ENCODE measurements at places on chromosomes 16 and 17.

GRCh38 chr17:16314189-16314588 lies 39.1 kb downstream of the CENPV start:
- DNase-seq, result no peak

GRCh38 chr17:39527220-39527813 lies 66.0 kb downstream of the CDK12 start:
- DNase-seq, result no peak

DNA sequence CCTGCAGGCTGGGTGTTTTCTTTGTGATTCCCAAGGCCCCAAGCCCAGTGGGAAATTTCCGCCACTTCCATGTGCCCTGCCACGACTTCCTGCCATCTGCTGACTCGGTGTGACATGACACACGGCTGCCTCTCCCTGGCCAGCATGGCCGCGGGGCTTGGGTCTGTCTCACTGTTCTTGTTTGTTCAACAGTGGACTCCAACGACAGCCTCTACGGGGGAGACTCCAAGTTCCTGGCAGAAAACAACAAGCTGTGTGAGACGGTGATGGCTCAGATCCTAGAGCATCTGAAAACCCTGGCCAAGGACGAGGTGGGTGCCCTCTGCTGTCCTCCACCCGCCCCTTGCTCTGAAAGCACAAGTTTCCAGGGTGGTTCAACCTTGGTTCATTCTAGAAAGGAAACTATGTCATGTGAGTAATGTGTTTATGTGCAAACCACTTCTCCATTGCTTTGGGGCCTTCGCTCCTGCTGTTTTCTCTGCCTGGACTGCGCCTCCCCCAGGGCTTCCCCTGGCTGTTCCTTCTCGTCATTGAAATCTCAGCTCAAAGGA lies 26.8 kb downstream of the KNOP1 start:
- DNase-seq, result no peak

GRCh38 chr17:57417956-57418355 lies 161.6 kb downstream of the MSI2 start:
- DNase-seq, result no peak

DNA sequence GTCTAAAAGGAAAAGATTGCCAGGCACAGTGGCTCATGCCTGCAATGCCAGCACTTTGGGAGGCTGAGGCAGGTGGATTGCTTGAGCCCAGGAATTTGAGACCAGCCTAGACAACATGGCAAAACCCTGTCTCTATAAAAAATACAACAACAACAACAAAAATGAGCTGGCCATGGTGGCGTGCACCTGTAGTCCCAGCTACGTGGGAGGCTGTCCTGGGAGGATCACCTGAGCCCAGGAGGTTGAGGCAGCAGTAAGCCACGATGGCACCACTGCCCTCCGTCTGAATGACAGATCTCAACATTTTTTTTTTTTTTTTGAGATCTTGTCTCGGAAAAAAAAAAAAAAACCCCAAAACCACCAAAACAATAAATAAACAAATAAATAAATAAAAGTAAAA lies 28.1 kb upstream of the ATP2A3 start:
- no peak for DNase-seq

- DNase-seq, result no peak
These were observed 667 bp downstream of the EFCAB13 start for GRCh38 chr17:47324224-47325020.

DNA sequence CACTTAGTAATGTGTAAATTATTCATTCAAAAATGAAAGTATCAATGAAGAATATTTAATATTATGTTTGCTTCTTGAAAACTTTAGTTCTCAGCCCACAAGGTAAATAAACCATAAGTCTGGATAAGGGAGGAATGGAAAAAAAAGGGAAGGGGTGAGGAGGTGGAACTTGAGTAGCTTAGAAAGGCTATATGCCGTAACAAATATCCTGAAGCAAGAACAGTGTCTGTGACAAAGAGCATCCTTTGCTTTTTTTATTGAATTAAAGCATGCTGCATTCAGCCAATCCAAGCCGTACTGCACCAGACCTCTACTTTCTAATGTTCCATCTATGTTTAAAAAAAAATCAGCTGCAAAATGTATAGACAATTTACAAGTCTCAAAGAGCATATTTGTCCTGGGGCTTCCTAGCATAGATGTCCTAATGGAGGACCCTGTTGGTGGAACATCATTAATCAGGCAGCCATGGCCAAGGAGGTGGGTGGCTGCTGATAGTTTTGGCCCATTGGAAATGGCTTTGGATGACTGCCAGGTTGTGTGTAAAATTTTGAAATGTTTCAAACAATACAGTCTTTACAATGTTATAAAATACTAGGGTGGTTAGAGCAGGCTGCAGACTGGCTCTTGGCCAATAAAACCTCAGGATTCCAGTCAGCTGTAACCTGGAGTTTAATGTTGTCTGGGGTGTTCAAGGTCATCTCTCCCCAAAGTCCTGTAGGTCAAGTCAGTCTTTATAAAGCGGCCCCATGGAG lies 895.8 kb upstream of the SOX9 start:
- no peak for DNase-seq

DNA sequence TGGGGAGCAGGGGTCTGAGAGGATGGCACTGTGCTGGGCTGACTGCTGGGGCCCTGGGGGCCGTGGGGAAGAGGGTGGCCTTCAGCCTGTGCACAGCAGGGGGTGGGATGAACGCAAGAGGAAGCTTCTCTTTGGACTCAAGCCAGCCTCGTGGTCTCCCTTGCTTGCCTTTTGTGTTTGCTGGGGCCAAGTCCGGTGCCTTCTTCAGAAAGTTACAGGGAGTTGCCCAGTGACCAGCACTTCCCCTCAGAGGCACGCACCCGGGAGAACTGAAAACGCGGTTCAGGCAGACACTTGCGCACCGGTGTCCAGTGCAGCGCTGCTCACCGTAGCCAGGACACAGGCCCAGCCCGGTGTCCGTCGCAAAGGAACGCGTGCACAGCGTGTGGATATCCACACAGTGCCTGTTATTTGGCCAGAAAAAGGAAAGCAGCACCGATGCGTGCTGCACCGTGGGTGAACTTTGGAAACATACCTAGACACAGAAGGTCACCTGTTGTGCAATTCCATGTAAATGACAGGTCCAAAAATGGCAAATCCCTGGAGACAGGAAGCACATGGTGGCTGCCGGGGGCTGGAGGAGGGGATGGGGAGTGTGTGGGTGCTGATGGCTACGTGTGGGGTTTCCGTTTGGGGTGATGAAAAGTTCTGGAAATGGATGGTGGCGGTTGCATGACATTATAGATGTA lies 29.4 kb upstream of the NUDT16L1 start:
- DNase-seq, result no peak

DNA sequence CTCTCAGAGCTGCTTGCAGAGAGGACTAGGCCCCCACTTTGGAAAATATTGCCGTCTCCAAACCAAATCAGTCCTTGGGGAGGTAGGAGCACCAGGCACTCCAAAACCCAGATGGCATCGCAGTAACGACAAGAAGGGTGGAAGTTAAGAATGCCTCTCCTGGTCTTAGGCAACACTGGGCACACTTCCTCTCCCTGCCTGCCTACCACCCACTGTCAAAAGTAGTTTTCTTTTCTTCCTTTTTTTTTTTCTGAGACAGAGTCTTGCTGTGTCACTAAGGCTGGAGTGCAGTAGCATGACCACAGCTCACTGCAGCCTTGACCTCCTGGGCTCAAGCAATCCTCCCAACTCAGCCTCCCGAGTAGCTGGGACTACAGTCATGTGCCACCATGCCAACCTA lies 47.2 kb downstream of the SRL start:
- DNase-seq, result no peak

- no peak for DNase-seq
These were observed 86.2 kb downstream of the CMIP start for GRCh38 chr16:81530814-81531213.

GRCh38 chr16:50692999-50693781 lies at the start of gene NOD2:
NOD2 (plus strand) TSS chr16:50693606; CDS start chr16:50699496, 5,890 bp downstream.
- no peak for DNase-seq

- DNase-seq, result no peak
These were observed 1410.9 kb upstream of the CDH8 start for GRCh38 chr16:63447121-63447520.

- DNase-seq, result no peak
These were observed 261.1 kb downstream of the C16orf95 start for GRCh38 chr16:87056083-87056482.

DNA sequence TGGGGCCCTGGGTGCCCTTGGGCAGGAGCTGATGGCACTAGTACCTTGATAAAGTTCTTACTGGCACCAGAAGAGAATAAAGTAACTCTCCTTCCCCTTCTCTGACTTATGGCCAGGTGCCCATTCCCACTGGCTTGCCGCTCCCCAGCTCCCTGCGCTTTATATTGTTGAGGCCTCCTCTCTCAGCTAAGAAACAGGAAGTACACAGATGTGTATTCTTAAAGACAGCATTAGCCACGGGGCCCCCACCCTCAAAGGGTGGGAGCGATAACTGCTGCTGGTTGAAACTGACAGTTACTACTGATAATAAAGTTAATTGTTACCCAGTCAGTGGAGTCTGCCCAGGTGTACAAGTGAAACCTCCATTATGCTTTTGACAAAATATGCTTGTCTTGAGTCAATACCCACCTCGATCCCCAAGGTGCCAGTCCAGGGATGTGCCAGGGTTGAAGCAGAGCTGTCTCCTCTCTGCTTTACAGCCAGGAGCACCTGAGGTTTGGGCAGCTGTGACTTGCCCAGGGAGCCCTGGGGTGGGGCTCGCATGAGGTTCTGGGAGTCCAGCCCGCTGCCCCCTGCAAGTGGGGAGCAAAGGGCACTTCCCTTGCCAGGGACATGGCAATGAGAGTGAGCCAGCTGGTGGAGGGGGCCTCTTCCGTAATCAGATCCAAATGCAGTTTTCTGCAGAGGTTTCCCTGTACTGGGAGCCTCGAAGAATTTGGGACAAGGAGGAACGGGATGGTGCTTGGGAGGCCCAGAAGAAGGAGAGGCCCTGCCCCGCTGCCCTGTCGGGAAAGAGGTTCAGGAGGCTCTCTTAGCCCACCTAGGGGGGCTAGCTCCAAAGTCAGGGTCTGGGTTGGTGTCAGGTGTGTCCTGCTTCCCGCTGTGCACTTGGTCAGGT lies 5.4 kb upstream of the CLDN9 start:
- DNase-seq, result no peak
